ENCODE measurements at places on chromosomes 4 and X.

DNA sequence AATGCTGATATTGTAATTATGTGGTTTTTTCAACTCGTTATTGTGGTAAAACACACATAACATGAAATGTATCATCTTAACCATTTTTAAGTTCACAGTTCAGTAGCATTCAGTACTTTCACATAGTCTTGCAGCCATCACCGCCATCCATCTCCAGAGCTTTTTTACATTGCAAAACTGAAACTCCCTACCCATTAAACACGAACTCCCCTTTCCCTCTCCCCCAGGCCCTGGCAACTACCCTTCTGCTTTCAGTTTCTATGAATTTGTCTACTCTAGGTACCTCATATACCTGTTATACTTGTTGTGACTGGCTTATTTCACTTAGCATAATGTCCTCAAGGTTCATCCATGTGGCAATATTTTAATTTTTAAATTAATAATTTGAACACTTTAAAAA, 380.6 kb downstream of the MAPK10 start:
- no peak for DNase-seq

DNA sequence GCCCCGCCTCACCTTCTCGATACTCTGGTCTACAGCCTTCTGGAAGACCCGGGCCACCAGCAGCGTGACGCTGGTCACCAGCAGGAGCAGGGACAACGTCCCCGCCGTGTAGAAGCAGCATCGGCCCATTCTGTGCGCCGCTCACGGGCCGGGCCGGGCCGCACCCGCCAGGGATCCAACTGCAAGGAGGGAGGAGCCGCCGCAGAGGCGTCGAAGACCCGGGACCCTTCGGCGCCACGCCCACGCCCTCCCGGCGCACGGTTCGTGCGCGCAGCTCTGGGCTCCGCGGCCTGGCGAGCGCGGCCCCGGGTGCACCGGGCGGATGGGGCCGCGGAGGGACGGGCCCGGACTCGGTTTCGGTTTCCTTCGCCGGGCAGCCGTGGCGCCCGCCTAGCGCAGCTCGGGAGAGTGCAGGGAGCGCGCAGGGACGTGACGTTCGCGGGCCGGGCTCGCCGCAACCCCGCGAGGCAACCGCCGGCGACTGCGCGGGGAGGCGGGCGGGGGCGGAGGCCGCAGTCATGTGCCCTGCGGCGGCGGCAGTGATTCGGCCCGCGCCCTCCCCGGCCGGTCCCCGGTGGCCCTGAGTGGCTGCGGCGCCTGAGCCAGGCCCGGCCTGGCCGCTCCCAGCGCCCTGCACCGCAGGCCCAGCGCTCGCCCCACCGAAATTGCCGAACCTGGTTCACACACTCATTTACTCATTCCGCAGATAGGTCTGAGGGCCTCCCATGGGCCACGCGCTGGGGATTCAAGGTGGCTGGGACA, at the start of gene SCARB2:
TSS of gene SCARB2 (minus strand) at position 410 of the 762 bp plus-strand sequence. CDS start at position 129, 281 bp downstream.
- peak; percentile 97 for DNase-seq

DNA sequence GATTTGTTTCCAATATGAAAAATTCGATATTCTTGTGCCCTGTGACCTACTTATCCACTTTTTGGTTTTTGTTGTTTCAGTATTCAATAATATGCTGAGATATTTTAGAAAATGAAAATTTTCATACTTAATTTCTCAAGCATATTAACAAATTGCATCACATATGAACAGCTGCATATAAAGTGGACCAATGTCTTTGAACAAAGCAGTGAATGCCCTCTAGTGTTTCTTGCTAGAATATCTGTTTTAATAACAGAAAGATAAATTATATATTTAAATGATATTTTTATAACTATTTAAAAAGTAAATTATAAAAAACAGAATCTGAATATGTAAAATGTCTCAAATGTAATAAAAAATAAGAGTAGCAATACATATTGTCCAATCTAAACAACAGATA, 31.7 kb upstream of the INTU start:
- DNase-seq = peak; percentile 20

- peak; percentile 18 for DNase-seq
Measured at GRCh38 chr4:39657465-39657864, 18.8 kb upstream of the SMIM14 start.

DNA sequence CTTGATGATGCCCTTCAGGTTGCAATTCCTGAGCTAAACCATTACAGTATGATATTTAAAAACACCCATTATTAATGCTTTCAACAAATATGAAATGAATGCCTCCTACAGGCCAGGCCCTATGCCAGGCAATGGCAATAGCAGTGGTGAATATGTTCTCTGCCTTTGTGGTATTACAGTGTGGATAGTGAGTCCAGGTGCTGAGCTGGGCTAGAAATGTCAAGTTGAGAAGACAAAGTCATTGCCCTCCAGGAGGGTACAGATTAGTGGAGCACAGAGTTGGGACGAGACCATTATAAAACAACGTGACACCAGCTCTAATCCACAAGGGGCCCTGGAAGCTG, 81.9 kb downstream of the RBM47 start:
- no peak for DNase-seq

DNA sequence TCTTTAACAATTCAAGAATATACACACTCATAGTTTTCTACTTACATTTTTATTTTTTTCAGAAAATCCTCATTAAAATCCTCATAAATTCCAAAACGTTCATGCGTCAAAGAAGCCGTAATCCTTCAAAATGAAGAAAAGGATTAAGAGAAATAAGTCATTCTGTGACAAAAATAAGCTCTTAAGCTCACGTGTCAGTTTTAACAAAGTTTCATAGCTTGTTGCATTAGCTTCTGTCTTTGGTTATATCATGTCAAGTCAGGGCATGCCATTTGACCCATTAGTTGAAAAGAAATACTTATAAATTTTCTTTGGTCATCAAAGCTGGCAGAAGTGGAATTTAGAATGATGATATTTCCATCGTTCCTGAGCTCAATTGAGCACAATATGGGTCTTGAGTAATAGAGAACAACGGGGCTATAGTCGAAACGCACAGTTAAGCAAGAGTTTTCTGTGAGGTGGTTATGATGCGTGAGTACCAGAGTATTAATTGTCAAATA, 185.2 kb upstream of the CTSO start:
- DNase-seq = no peak

GRCh38 chrX:153865685-153866084, 20.3 kb downstream of the L1CAM start:
- DNase-seq = no peak

All from suppressor macrophage (primary cell).